H1 (cell line): ENCODE measurements at places on chromosomes 1 and 21.

- no peak for DNase-seq
Measured at GRCh38 chr1:29949676-29950075, 713.4 kb downstream of the PTPRU start.

- no peak for DNase-seq
Measured at GRCh38 chr21:30256100-30256499, 26.6 kb downstream of the KRTAP24-1 start.

DNA sequence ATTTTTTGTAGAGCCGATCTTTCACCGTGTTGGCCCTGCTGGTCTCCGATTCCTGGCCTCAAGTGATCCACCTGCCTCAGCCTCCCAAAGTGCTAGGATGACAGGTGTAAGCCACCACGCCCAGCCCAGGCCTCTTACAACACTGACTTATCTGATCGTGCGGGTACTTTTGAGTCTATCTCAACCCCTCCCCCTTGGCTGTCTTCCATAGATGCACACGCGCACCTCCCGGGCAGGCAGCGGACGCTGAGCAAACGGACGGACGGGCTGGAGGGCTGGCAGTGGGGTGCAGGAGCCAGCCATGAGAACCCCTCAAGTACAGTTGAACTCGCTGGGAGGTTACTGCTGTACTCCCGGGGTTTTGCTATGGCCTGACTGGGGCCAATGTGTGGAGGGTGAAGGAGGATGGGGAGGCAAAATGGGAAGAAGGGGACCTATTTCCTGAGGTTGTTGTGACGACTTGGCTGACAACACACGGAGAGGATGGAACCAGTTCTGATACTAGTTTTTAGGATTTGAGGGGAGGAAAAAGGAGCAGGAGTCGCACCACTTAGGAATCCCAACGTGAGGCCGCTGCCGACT, 959 bp downstream of the CD58 start:
- no peak for DNase-seq

GRCh38 chr1:70899735-70900134, 147.9 kb downstream of the PTGER3 start:
- no peak for DNase-seq

- DNase-seq: no peak
Measured at GRCh38 chr1:223020770-223021169, 122.3 kb downstream of the TLR5 start.

DNA sequence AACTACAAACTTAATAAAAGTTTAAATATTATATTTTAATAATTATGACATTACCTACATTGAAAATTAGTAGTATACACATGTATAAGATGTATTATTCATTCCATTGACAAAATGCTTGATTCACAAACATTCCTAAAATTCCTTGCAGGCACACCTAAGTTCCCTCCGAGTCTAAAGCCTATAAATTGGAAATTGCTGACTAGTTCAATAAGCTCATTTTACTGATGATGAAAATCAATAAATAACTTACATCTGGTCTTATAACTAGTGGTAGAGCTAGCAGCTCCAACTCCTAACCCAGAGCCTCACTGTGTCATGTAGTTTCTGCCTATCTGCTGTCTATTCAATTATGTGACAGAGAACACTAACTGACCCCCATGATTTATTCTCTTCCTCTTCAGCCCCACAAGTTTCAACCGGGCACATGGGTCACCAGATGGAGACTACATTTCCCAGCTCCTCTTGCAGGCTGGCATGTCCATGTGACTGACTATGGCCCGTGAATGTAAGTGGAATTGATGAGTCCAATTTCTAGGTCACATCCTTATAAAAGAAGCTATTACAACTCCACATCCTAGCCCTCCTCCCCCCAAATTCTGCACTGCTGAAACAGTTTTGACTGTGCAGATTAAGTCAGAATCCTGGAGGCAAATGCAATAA, 29.6 kb upstream of the LRRC8D start:
- DNase-seq: no peak

DNA sequence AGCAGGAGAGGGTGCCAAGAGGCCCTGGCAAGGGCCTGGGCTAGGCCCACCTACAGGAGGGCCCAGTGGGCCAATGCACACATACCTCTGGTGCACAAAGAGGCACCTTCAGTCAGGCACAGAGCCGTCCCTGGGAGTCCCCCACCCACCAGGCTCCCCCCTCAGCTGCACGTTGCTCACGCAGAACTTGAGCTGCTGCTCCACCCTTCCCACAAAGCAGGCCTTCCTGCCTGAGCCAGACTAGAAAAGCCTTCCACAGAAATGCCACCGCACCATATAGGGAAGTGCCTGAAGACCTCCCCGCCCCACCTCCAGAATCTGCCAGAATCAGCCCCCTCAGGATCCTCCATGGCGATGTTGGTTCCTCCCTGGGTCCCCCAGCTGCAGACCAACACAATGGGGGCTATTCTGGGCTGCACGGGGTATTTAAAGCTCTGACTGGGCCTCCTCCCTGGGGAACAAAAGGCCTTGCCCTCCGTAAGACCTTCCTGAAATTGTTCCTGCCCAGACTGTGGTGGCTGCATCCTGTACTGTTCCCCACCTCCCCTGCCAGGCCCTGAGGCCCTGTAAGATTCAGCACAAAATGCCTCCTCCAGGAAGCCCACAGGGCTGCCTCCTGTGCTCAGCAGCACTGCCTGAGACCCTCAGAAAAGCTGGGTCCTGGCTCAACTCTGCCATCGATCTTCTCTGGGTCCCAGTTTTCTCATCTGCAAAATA, 27.2 kb downstream of the HSPG2 start:
- no peak for DNase-seq

GRCh38 chr1:26887125-26887524, 3.0 kb downstream of the GPN2 start:
- no peak for DNase-seq

DNA sequence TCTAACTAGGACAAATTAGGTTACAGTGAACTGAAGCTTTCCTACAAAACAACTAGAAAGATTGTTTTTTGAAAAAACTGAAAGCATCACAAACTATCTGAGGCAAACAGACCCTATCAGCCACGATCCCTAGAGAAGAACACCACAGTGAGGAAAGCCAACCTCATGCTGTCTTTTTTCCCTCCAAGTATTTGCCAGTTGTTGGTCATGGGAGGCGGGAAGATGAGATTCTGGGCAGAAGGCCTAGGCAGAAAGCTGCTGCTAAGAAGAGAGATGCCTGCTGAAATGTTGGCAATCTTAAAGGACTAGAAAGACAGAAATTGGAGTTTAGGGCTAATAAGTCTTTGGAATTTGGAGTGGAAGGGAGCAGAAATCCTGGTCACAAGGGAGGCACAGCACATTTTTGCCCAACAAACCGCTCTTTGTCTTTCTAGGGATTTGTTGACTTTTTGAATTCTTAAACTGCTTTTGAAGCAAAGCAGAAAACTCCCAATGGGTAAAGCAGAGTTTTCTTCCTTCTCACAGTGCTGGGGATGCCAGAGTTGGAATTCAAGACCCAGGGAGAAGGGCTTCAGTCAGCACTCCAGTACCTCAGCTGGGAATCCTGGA, 83.9 kb downstream of the MT1HL1 start:
- no peak for DNase-seq

- DNase-seq: no peak
Measured at GRCh38 chr1:76871355-76871974, 4.2 kb downstream of the ST6GALNAC5 start.

DNA sequence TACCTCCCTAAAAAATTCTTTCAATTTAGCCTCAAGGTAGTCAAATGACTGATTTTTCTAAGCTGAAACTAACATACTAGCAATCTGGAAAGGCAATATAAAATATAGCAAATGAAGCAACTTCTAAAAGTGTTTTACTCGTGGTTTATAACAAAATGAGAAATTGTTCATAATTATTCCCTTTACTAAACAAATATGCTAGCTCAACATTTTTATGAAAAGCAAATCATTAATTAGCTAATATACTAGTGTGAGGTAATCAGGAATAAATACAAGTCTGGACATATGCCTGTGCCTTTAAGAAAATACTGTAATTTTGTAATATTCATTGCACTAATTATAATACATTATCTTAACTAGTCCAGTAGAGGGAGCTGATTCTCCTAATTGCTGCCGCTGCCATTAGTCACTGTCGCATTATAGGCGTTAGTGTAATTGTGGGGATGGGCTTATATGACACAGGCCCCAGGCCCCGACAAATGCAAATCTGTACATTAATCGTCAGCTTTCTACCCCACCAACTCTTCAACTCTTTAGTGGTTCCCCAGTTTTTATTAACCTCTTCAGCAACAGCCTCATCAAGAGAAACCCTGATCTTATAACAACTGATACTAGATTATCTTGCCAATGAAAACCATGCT, 160.9 kb downstream of the GABPA start:
- no peak for DNase-seq

GRCh38 chr1:36387141-36387949, 1.6 kb upstream of the STK40 start:
- DNase-seq: no peak

- DNase-seq: no peak
Measured at GRCh38 chr1:87968197-87968955, 639.7 kb downstream of the LMO4 start.

- DNase-seq: no peak
Measured at GRCh38 chr1:41492341-41492848, 7.9 kb upstream of the EDN2 start.

DNA sequence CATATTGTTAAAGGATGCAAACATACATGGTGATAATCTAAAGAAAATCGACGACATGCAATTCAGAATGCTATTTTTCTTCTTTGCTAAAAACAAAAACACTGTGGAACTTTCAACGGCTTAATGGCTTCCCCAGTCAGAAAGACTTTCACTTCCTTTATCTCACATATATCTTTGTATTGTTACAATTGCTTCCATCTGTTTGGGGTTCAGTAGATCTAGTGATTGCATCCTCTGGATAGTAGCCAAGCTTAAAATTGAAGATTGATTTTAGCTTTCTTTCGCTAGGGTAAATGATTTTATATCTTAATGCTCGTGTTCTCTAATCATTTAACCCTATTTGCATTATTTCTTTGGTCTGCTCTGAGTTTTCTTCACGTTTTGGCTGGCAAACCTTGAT, 31.8 kb upstream of the ADAMTS1 start:
- no peak for DNase-seq
